K562 (cell line): ENCODE measurements at places on chromosomes 2 and 18. TPM values are rescaled to one million over a fixed set of nuclear protein-coding genes. Genes with fewer than 3 reads are reported as not detected.

SLC66A3 gene
- 7.4 and 8.2 TPM in 2 replicates for total RNA-seq

ZRANB3 gene
- total RNA-seq = 14.7 and 16.3 TPM in 2 replicates

NEDD4L gene
- 32.7 and 33.4 TPM in 2 replicates for total RNA-seq

CCDC150 gene
- total RNA-seq = 11.2 and 11.3 TPM in 2 replicates

GRCh38 chr2:226799976-226800940 is 638 bp upstream of the IRS1 start:
- DNase-seq = no peak

DNA sequence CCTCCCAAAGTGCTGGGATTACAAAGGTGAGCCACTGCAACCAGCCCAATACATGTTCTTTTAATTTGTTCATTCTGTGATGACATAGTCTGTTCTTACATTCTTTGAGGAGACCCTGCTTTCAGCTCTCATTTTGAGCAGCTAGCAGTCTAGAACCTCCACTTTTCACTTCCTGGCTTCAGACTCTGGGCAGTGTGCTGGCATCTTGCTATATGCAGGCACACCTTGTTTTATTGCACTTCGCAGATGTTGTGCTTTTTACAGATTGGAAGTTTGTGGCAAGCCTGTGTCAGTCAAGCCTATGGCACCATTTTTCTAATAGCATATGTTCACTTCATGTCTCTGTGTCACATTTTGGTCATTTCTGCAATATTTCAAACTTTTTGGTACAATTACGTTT is 72.4 kb downstream of the PRKCE start:
- DNase-seq = no peak

- DNase-seq = no peak
Measured at GRCh38 chr18:40148960-40149359, 1806.1 kb upstream of the PIK3C3 start.

- DNase-seq = no peak
Measured at GRCh38 chr2:18903750-18904149, 314.4 kb upstream of the NT5C1B start.

- no peak for DNase-seq
Measured at GRCh38 chr2:188158337-188159100, 133.2 kb upstream of the GULP1 start.

DNA sequence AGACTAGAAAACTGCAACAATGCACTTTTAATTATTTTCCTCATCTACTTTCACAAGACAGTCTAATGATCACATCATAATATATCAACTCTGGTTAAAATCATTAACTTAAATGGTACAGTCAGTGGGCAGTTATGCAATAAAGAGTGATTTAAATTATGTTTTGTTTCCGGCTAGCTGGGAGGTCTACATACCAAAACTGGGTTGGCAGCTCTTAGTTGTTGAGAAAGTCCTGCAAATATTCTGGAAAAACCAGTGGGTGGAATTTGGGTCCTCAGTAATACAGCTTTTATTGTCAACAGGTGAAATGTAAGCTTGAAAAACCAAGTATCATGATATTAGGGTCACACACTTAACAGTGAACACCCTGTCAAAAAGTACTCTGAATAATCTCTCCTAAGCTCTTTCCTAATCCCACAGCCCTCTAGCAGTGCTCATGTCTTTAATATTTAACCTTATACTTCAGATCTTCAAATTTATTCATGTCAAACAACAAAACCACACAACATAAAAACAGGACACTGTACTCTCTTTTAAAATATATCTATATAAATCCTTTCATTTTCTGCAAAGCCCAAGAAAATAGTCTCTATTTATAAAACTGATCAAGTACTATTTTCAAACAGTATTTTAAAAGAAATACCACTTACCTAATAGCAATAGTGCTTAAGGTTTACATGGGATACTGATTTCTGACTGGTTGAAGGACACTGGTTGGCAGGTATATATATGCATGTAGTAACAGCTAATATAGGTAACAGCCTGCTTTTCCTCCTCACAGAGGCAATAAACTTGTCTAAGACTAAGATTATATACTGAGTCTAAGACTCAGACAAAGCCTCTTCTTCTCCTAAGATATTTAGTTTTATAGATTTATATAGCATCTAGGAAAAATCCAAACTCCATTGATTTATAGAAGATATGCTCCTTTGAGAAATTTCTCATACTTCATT is 103.8 kb downstream of the GAREM1 start:
- no peak for DNase-seq

- DNase-seq = no peak
Measured at GRCh38 chr2:164859251-164859818, 17.7 kb upstream of the COBLL1 start.

- DNase-seq = no peak
Measured at GRCh38 chr18:32724071-32724749, 48.6 kb downstream of the KLHL14 start.

- DNase-seq = no peak
Measured at GRCh38 chr18:5768454-5768853, 126.9 kb downstream of the TMEM200C start.

- DNase-seq = no peak
Measured at GRCh38 chr2:61158356-61158955, 3.5 kb upstream of the C2orf74 start.

DNA sequence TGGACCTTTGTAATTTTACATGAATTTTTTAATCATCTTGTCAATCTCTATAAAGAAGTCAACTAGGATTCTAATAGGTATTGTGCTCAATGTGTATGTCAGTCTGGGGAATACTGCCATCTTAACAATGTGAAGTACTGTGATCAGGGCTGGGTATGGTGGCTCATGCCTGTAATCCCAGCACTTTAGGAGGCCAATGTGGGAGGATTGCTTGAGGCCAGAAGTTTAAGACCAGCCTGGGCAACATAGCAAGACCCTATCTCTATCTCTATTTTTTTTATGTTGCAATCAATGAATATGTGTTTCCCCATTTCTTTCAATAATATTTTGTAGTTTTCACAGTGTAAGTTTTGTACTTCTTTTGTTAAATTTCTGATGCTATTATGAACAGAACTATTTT is 185.0 kb downstream of the DYM start:
- no peak for DNase-seq

- DNase-seq = no peak
Measured at GRCh38 chr2:158178646-158179045, 77.0 kb downstream of the UPP2 start.
